Stimulated activated CD4-positive, alpha-beta T cell treated with anti-CD3 and anti-CD28 coated beads, Interleukin-4, amount 100 ng/mL, for 4 hours (primary cell): ENCODE measurements at places on chromosomes 2 and 18.

GRCh38 chr18:11669271-11669947, 19.7 kb upstream of the GNAL start:
- no peak for DNase-seq

- DNase-seq: no peak
Measured at GRCh38 chr2:197232010-197232409, 78.6 kb downstream of the ANKRD44 start.

DNA sequence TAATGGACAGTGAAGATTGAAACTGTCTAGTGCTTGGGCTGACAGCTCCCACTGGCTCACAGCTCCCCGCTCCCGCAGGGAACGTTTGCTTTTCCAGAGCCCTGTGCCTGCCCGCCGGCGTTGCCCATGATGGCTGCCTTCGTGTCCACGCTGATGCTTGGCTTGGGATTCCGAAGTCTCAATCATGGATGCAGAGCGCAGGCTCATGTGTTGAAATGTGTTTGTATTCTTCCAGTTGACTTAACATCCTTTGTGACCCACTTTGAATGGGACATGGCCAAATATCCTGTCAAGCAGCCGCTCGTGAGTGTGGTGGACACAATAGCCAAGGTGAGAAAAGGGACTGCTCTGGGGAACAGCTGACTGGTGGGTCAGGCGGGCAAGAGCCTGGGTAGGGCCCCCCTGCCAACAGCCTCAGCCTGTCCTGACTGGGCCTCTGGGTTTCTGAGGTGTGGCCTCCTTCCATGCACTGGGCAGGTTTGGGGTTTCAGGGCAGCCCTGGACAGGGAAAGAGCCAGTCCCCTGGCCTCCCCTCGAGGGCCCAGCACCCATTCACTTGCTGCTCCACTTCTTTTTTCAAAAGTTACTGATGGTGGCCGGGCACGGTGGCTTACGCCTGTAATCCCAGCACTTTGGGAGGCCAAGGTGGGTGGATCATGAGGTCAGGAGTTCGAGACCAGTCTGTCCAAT, 42.8 kb downstream of the ATP6V1C2 start:
- DNase-seq: no peak

DNA sequence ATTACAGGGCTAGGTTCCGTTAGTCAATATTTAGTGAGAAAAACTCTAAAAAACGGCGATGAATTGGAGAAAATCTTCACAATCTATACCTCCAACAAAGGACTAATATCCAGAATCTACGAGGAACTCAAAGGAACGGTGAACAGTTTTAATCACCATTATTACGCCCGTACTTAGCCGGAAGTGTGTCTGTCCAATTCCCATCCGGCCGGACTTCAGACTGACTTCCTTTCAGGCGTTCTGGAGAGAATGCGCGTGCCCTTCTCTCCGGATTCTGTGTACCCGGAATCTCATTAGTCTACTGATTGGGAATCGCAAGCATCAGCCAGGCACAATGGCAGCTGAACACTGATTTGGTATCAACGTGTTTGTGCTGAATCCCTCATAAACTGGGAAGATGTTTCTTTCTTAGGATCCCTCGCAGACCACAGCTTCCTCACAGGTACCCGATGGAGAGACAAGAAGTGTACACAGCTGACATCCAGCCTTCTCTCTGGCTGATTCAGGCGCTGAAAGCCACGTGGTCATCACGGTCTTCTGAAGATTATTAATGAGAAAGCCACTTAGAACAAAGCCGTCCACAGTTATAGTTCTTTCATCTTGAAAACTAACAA, 239.9 kb downstream of the ZNF516 start:
- DNase-seq: no peak

GRCh38 chr2:150811259-150811855, 323.9 kb upstream of the RND3 start:
- DNase-seq: no peak

- DNase-seq: no peak
Measured at GRCh38 chr2:181957668-181958067, 28.0 kb upstream of the PPP1R1C start.

- DNase-seq: no peak
Measured at GRCh38 chr2:202035941-202036372, 2.3 kb downstream of the FZD7 start.

GRCh38 chr18:67104700-67105284, 411.7 kb downstream of the DSEL start:
- no peak for DNase-seq

- no peak for DNase-seq
Measured at GRCh38 chr2:236824836-236825235, 255.2 kb downstream of the ACKR3 start.

DNA sequence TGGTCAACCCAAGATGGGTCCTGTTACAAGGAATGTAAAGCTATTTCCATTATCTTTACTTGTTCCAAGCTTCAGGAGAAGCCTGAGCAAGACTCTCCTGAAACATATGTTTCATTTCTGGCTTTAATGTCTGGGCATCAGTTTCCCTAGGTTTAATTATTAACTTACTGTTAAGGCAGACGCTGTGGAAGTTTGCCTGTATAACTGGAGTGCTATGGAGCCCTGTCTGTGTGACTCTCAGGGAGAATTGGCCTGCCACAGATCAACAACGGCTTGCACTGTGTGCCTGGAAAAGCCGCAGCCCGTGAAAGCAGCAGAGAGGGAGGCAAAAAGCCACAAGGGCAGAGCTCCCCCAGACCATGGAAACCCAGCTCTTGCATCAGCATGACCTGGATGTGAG, 22.1 kb upstream of the LONRF2 start:
- DNase-seq: no peak

GRCh38 chr2:106963156-106963555, 77.2 kb upstream of the ST6GAL2 start:
- DNase-seq: no peak

- no peak for DNase-seq
Measured at GRCh38 chr2:205337274-205337673, 345.0 kb upstream of the NRP2 start.

- no peak for DNase-seq
Measured at GRCh38 chr2:69796174-69796573, 33.3 kb upstream of the GMCL1 start.

GRCh38 chr18:13240060-13240725, 21.6 kb downstream of the LDLRAD4 start:
- no peak for DNase-seq

- DNase-seq: no peak
Measured at GRCh38 chr2:199428291-199428690, 29.4 kb downstream of the SATB2 start.

DNA sequence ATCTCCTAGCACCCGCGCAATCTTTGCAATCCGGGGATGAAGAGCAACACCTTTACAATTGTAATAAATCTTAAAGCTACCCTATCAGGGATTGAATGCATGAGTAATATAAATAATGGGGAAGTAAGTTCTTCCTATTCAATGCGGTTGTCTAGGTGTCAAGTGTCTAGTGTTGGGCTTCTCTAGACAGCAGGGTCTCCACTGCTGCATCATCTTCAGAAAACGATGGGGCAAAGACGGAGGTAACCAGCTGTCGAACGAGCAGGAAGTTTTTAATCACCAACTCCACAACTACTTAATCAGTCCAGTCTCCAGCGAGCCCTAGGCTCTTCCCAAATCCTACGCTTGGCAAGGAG, 573 bp downstream of the STAM2 start:
- DNase-seq: no peak

DNA sequence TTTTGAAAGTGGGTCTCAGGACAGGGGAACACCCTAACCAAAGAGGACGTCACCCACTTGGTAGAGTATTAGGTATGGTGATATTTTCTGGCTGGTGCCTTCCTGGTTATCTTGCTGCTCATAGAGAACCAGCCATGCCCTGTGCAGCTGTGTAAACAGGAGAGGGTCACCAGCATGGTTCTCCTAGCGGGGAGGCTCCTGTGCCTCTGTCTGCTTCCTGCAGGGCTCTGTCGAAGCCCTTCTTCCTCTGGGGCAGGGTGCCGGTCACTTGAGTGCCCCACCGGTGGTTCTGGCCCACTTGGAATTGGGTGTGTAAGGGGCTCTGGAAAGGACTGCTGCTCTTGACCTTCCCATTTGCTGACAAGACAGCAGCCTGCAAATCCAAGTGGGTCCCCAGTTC, 131.6 kb upstream of the MSH6 start:
- DNase-seq: no peak

DNA sequence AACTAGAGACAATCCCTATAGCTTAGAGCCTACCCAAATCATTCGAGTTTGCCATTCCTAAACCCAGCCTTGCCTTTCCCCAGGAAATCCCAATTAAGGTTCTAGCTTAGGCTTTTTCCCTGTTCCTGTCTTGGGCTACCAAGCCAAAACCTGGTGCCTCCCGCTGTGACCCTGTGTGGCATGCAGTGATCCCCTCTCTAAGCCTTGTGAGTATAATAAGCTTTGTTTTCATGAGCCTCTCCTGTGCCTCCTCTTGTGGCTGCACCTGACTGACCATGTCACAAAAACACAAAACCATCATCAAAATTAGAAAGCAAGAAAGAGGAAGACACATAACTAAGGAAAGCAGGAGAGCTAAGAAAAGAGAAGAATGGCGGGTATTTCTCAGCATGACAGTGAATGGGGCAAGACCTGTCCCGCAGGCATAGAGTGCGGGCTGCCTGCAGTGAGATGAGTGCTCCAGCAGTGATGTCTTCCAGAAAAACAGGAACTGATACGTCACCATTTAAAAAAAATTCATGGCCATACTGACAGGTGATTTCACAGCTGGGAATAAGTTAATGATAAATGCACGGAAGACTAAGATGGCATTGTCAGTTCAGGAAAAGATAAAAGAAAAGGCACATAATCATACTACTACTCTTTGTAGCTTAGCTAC, 9.2 kb upstream of the PAIP2B start:
- no peak for DNase-seq

DNA sequence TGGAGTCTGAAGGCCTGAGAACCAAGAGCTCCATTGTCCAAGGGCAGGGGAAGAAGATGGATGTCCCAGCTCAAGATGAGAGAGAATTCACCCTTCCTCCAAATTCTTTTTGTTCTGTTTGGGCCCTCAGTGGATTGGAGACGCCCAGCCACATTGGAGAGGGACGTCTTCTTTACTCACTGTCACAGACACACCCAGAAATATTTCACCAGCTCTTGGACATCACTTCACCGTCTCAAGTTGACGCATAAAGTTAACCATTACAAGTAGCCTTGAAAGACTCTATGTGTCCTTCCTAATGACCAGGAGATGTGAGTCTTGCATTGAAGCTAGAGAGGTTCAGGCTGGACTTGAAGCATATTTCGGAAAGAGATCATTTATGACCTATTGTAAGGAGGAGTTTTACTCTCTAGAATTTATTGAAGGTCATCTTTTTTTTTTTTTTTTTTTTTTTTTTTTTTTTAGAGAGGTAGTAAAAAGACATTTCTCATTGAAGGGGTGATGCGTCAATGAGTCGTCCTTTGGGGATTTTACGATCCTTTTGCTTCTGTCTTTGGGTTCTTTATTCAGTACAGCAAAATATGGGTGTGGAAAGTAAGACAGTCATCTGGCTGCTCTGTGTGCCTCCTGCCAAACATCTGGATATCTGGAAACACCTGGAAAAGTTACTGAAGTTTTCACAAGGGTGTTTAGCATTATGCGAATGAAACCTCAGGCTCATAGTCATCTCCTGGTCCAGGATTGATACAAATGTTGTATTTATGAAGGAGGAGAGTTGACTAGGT, 118.1 kb downstream of the PRPF40A start:
- DNase-seq: no peak

- DNase-seq: no peak
Measured at GRCh38 chr2:47334356-47335136, 68.4 kb upstream of the MSH2 start.

DNA sequence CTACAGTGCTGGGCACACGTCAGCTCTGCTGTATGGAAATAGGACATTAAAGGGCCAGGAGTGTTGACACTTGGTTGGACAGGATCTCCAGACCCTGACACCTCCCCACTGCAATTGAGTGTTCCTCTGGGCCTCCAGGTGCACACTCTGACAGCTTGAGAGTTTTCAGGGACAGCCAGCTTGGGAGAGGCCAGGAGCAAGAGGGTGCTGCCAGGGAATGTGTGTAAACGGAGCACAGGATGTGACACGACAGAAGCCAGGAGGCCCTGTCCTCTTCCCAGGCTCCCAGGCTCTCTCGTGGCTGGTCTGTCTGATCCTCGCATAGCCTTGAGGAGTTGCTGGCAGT, 318.1 kb upstream of the HS6ST1 start:
- no peak for DNase-seq

DNA sequence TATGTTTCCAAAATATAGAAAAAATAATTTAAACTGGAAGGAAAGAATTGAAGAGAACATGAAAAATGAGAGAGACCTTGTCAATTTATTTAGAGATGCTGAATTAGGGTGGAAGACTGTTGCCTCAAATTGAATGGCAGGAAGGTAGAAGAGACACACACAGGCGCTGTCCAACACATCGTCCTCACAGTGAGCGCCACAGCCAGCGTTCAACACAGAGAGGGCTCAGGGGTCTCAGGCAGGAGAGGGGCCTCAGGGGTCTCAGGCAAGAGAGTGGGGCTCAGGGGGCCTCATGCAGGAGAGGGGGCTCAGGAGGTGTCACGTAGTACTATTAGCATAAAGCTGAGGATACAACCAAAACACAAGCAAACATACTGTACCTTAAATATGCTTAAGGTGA, 65.7 kb downstream of the TMEM18 start:
- no peak for DNase-seq

- no peak for DNase-seq
Measured at GRCh38 chr2:216220976-216221375, 111.8 kb downstream of the XRCC5 start.

- no peak for DNase-seq
Measured at GRCh38 chr2:56230156-56230555, 46.4 kb downstream of the CCDC85A start.

DNA sequence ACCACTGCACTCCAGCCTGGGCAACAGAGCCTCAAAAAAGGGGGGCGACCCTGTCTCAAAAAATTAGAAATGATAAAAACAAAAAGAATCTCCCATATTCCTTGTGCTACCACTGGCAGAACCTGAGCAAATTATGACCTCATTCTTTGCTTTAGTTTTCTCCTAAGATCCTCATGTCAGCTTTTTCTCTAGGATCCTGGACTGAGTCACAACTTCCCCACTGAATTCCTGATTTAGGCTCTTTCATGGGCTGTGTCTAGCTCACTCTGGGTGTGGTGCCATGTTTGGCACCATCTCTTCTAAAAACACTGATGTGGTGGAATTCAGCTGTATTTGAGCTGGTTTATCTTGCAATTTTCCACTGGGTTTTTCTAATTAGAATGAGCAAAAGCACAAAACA, 37.1 kb downstream of the EXOC6B start:
- no peak for DNase-seq

DNA sequence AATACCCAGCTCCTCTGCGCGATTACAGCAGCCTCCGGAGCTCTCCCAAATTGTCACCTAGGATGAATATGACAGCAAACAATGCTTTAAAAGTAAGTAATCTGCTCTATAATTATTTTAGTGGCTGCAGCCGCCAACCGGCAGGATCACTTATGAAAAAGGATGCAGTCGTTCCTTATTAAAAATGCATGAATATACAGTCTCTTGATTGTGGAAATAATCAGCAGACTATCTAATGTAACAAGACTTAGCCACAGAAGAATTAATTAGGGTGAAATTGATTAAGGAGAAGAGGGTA, 71.8 kb upstream of the STPG4 start:
- DNase-seq: no peak

GRCh38 chr2:193695367-193695766, 1500.6 kb upstream of the TMEFF2 start:
- DNase-seq: no peak

GRCh38 chr2:182540252-182540651, 113.4 kb upstream of the PDE1A start:
- DNase-seq: no peak

- no peak for DNase-seq
Measured at GRCh38 chr2:168286535-168286934, 39.1 kb upstream of the STK39 start.

- DNase-seq: no peak
Measured at GRCh38 chr2:218020281-218020680, 17.5 kb upstream of the TNS1 start.
